ENCODE measurements at places on chromosomes 11 and 22. TPM values are rescaled to one million over a fixed set of nuclear protein-coding genes. Genes with fewer than 3 reads are reported as not detected.
A peak's percentile ranks its signal among the peaks of the same experiment; 100 is the strongest.

The MRGPRE gene
- total RNA-seq = 0.27 TPM

GRCh38 chr11:94196363-94196762 is 67.7 kb downstream of the PANX1 start:
- no peak for DNase-seq

DNA sequence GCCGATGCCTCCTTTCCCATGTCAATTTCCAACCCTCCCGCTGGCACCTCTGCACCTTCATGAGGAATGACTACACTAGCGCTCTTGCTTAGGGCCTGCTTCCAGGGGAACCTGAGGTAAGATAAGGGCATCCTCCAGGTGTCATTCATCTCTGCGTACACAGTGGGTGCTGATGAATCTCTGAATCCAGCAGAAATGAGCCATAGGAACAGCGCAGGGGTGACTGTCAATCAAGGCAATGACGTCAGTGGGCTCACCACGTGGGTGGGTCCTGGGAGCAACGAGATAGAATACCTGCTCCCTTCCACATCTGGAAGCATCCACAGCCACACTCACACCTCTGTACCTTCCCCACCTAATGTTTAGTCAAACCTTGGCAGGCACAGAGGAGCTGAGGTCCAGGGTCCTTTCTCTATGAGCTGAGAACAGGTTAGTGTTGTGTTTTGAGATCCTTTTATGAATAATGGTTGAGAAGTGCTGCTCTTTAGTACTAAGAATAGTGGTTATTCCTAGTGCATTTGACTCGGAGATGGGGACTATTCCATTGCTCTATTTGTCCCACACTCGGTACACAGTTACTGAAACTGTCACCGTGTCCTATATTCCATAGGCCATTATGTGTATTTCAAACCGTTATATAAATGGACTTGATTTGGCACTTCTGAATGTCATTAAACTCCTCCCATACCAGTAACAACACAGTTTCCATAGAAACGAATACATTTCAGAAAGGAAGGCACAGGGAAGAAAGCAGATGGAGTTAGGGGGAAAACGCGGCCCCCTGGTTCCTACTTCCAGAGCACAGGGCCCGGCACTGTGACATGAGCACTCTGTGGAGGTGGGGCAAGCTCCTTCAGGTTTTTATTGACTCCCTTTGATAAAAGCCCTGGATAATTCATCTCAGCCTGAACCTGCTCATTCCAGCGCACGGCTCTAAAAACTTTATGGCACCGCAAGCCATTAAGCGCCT is 193.4 kb downstream of the ST3GAL4 start:
- no peak for DNase-seq

GRCh38 chr11:123507043-123507442 is 77.0 kb downstream of the GRAMD1B start:
- no peak for DNase-seq

GRCh38 chr11:118789501-118790356 is 1.2 kb downstream of the DDX6 start:
- DNase-seq = peak; percentile 37

- DNase-seq = no peak
Measured at GRCh38 chr11:26947904-26948639, 45.8 kb upstream of the FIBIN start.
